CD4-positive, alpha-beta memory T cell (primary cell): ENCODE measurements at places on chromosomes 3 and 15.

DNA sequence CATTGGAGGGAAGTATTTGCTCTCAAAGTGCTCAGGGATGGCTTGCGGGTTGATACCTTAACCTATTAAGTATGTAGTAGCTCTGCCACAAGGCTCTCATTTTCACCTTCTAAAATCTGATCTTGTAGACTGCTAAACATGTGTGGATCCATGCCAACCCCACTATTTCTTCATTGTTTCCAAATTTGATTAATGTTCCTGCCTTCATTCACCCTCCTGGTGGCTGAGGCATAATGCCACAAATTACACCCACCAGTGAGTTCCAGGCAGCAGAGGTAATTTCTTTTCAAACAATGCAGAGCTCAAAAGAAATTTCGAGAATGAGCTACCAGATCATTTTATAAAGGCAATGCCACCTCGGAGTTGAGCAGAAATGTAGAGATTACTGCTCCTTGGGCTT lies 71.0 kb downstream of the EDEM1 start:
- no peak for DNase-seq

DNA sequence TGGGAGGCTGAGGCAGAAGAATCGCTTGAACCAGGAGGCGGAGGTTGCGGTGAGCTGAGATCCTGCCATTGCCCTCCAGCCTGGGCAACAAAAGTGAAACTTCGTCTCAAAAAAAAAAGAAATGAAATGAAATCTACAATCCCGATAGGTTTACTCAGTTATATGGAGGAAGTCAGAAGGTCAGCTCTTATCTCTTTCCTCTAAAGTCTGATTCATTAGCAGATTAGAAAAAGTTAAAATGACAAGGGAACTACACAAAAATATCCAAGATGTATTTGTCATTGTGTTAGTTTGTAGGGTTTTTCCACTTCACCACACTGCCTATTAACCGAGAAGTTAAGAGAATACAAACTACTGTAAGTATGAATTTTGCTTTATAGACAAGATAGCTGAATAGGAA lies 420.6 kb downstream of the SHQ1 start:
- DNase-seq = no peak

- DNase-seq = no peak
These were observed 6.3 kb upstream of the LCTL start for GRCh38 chr15:66572146-66572545.

- DNase-seq = no peak
These were observed 68.9 kb upstream of the BOC start for GRCh38 chr3:113142476-113142875.

DNA sequence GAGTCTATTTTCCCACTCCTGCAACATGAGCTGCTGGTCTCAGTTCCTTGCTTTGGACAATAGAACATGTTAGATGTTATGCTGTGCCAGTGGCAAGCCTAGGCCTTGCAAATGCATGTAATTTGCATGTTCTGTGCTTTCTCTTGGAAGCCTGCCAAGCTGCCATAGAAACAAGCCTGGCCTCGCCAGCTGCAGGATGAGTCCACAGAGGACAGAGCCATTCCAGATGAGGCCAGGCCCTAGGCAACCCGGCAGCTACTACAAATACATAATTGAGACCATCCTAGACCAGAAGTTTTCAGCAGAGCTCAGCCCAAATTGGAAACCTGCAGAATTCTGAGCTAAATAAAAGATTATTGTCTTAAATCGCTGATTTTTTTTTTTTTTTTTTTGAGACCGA lies 39.6 kb downstream of the TRIM69 start:
- DNase-seq = no peak

- DNase-seq = no peak
These were observed 33.7 kb downstream of the RTP4 start for GRCh38 chr3:187401856-187402255.

DNA sequence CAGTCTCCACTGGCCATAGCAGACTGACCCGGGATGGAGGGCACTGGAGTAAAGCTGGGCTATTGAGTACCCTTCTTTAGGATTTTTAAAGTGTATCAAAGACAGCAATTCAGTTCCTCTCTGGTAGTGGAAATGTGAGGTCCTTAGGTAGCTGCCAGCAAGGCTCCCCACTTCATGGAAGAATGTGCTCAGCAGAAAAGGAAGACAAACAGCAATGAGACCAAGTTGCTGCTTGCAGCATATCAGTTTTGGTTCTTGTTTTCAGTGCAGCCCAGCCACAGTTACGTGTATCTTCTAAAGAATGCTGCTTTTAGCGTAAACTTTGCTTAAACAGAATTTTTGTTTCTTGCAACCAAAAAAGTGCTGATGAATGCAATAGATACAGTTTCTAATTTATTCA lies 374.0 kb upstream of the CBLB start:
- DNase-seq = no peak

DNA sequence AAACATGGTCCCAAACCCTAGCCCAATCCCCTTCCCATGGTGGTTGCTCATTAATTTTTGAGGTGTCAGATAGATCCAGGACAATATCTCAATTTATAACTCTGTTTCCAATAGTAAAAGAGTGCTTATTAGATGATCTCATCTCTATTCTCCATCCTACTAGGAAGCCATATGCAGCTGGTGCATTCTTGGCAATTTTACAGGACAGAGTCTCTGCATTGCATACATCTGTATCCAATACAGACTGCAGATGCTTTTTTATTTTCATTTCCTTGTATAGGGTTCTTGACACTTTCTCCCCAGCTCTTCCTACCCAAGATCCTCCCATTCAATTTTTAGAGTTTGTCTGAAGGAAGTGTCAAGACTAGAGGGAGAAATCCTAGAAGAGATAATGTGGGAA lies 194.8 kb upstream of the DPH6 start:
- DNase-seq = no peak

DNA sequence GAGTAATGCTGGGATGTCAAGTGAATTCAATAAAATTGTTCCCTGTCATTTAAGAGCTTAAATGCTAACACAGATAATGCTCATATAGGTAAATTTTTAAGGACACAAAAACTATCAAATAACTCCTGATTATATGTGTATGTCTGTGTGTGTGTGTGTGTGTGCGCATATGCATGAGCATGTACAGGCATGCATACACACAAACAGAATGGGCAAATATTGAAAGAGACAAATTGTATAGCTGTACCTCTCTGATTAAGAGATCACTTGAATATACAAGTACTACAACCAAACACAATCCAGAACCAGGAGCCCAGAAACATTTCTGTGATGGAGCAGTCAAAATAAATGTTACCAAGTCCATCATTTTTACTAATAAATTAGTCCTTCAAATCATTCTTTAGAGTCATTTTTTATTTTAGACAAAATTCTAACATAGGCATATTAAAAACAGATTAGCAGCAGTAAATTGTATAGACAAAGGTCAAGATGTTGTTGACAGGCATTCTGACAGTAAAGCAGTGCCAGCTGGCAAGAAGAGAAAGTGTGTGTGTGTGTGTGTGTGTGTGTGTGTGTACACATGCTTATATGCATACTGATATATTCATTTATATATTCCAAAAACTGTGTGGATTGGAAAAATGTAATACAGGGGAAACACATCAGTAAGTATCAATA lies 145.3 kb downstream of the CD47 start:
- DNase-seq = no peak
